ENCODE measurements at places on chromosomes 6 and 20.

DNA sequence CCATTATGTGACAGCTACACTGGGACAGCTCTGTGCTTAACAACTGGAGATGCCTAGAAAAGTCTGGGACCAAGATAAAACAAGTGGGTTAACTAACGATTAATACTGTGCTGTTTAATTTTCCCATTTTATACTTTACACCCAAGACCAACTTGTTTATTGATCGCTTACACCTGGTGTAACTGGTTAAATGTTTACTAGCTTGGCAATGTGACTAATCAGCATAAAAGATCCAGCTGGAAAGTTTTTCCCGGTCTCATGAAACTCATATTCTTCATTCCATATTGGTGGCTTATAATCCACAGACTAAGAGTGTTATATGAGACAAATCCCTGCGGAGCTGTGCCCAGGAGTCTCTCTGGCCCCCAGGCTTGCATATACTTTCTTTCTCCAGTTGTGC lies 101.7 kb upstream of the GJE1 start:
- no peak for DNase-seq

DNA sequence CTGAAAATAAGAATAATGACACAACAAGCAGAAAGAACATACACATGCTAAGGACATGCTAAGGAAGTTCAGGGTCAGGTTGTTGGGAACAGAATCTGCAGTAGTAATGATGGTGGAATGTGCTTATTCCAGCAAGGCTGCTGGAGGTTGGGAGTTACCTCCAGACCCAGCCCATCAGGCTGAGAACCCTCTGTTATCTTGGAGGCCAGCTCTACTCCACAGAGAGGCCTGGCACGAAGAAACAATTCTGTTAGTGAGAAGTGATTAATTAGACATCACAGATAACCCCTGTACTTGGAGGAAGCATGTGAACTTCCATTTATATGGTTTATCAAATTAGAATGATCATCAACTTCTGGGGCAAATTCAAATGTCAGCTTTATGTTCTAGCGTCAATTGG lies 22.1 kb upstream of the ARHGAP18 start:
- no peak for DNase-seq

GRCh38 chr6:25972128-25972527 lies 9.5 kb downstream of the TRIM38 start:
- DNase-seq: no peak

- peak; percentile 64 for DNase-seq
Observed at GRCh38 chr6:81998432-81998831, 246.0 kb upstream of the TENT5A start.

DNA sequence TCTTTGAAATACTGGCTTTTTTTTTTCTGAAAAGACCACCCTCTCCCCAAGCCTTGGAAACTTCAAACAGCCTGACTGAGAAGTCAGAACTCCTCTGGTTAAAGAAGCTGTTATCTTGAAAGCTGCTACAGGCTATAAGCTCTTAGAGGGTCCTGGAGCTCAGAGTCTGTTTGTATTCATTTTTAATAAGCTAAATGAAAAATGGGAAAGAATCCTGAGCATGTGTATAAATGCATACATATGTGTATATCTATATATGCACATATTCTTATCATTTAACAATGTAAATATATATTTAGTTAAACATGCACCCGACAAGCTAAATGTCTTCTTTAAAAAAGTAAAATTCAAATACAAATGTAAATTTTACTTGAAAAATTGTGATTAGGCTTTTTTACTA lies 494.9 kb upstream of the POU3F2 start:
- no peak for DNase-seq

- DNase-seq: no peak
Observed at GRCh38 chr6:73734832-73735453, 38.9 kb downstream of the CD109 start.

GRCh38 chr20:5767493-5768098 lies 17.4 kb downstream of the SHLD1 start:
- no peak for DNase-seq

DNA sequence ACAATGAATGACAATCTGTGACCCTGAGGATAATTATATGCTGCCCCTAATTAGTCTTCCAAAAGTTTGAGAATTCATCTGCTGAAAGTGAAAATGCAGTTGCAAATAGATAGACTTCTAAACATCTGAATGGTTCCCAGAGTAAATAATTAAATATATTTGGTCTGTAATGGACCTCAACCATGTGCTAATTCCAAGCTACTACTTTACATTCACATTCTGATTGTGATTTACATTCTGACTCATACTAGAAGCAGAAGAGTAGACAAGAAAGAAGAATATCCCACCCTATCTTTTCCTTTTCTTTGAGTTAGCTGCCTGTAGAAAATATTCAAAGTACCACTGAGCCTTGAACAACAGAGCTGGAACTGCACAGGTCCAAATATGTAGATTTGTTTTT lies 80.8 kb downstream of the PTPRK start:
- no peak for DNase-seq

DNA sequence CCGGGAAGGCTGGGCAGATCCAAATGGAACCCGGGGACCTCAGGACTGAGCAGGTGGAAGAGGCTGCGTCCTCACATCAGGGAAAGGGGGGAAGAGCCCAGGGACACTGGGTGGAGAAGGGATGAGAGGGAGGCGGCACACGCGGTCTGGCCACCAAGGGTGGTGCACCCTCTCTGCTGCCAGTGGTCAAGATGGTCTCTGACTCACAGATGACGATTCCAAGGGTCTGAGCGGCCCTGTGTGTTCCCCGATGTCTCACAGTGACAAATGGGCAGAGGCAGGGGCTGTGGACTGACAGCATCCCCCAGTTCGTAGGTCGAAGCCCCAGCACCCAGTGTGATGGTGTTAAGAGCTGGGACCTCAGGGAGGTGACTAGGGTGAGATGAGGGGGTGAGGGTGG lies 32.1 kb downstream of the SLCO4A1 start:
- DNase-seq: no peak

DNA sequence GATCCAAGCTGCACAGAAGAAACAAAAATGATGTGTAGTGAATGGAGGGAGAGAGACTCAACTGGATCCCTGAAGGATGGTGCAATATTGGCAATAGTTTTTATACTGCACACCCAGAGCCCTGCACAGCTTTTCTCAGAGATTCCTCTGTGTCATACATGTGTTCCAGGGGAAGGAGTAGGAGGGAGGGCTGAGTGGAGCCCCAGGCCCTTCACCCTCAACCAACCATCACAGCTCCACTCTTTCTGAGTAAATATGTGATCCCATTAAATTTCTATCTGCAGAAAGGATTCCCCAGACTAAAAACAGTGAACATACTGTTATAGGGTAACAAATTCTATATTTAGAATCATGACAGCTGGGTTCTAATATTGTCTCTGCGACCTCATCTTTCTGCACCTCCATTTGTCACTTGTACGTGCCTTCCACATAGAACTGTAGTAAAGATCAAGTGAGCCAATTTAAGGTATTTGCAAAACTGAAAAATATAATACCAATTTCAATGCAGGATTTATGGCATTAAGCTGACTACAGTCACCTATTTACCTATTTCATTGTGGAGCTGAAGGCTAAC lies 421.4 kb upstream of the NRSN1 start:
- DNase-seq: no peak

GRCh38 chr6:131597446-131597845 lies 24.4 kb downstream of the ARG1 start:
- DNase-seq: no peak

DNA sequence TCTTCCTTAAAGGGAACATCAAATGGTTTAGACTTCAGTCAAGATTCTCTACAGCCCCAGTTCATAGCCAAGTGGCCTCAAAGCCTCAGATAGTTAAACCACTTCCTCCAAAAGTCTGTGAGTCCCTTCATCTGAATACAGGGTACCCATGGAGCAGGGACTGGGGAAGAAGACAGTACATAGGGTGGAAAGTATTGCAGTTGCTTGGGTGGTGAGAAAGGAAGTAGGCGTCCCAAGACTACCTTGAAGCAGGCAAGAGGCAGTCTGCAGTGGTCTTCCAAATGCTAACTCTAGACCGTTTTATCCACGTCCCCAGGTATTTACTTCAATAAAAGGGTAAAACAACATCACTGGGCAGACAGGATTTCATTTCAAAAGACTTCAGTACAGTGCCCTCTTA lies 2.0 kb downstream of the FYN start:
- DNase-seq: no peak

DNA sequence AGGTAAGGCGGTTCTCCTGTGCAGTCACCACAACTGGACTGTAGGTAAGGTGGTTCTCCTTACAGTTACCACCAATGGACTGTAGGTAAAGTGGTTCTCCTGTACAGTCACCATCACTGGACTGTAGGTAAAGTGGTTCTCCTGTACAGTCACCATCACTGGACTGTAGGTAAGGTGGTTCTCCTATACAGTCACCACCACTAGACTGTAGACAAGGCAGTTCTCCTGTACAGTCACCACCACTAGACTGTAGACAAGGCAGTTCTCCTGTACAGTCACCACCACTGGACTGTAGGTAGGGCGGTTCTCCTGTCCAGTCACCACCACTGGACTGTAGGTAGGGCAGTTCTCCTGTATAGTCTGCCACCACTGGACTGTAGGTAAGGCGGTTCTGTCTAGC lies 212.3 kb downstream of the TFAP2A start:
- no peak for DNase-seq

Measured in astrocyte of the spinal cord (primary cell).